ENCODE measurements at places on chromosomes 1 and 21. TPM values are rescaled to one million over a fixed set of nuclear protein-coding genes. Genes with fewer than 3 reads are reported as not detected.

- DNase-seq, result no peak
These were observed 2.0 kb downstream of the XKR8 start for GRCh38 chr1:27961646-27962221.

GRCh38 chr1:96416111-96416595 lies 305.4 kb upstream of the PTBP2 start:
- no peak for DNase-seq

- DNase-seq, result no peak
These were observed 33.5 kb downstream of the VPS26C start for GRCh38 chr21:37233551-37234146.

GRCh38 chr1:119516680-119517079 lies 9.7 kb downstream of the HSD3B1 start:
- no peak for DNase-seq

- no peak for DNase-seq
These were observed 64.2 kb downstream of the ZNF684 start for GRCh38 chr1:40595623-40596022.

Gene DEGS1
- total RNA-seq, result 17.2 TPM

Gene ETV3L
- not detected for total RNA-seq

Gene LCE3D
- total RNA-seq, result not detected

Gene ZNF695
- total RNA-seq, result not detected

Gene MYOG
- total RNA-seq, result not detected

Gene AMY1A
- not detected for total RNA-seq

Data from left lobe of liver (tissue), 2 donors.